ENCODE measurements at places on chromosomes 13 and 19. TPM values are rescaled to one million over a fixed set of nuclear protein-coding genes. Genes with fewer than 3 reads are reported as not detected.

Gene LILRB4
- total RNA-seq: 0.54 TPM

Gene RNF17
- total RNA-seq: 0.09 TPM

Gene RYR1
- total RNA-seq: 7.7 TPM

Gene BCAM
- total RNA-seq: 4.3 TPM

Gene PDE4C
- total RNA-seq: 1.4 TPM

Gene LGALS7B
- total RNA-seq: not detected

Data from cerebellum (tissue), 4 donors.